Hepatic stellate cell (primary cell): ENCODE measurements at places on chromosomes 4 and X.
A peak's percentile ranks its signal among the peaks of the same experiment; 100 is the strongest.

GRCh38 chr4:147594107-147594506, 23.1 kb upstream of the TMEM184C start:
- no peak for DNase-seq

- DNase-seq = no peak
Measured at GRCh38 chr4:138841343-138841742, 174.2 kb upstream of the NOCT start.

GRCh38 chr4:3364199-3364598, 71.4 kb downstream of the RGS12 start:
- no peak for DNase-seq

GRCh38 chrX:103718120-103718519, 7.4 kb downstream of the TMEM31 start:
- DNase-seq = no peak

- DNase-seq = no peak
Measured at GRCh38 chrX:2159861-2160260, 340.9 kb downstream of the DHRSX start.

GRCh38 chr4:68183417-68183816, 53.7 kb upstream of the TMPRSS11F start:
- DNase-seq = no peak

DNA sequence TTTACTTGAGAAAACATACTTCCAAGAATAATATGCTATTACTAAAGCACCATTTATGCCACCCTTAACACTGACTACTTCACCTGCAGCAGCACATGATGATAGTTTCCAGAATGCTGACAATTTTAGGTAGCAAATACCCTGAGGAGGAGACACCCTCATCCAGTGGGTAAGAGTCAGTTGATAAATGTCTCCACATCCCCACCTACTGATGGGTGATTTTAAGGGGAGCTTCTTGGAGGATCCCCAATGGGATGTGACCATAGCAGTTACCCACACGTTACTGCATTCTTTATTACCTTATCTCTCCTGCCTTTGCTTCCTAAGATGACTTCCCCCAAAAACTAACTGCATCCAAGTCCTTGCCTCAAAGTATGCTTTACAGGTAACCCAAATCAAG, 131.2 kb upstream of the SMARCAD1 start:
- DNase-seq = no peak

DNA sequence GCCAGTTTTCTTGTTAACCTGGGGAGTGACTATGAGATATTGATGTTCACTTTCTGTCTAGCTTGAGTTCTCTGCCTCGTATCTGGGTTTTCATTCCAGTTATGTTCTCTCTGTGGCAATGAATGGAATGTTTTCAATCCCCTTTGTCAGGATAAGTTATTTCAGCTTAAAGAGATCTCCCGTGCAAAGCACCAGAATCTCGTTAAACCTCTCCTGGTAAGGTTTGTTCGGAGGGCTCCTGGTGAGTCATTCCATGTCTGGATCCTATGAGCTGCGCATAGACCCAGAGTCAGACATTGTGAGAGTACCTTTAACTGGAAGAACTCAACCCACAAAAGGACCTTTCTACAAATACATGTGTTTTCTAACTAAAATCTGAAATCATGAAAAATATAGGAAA, 51.0 kb downstream of the KDR start:
- DNase-seq = no peak

GRCh38 chr4:52914051-52914605, 52.0 kb downstream of the RASL11B start:
- DNase-seq = peak; percentile 17

DNA sequence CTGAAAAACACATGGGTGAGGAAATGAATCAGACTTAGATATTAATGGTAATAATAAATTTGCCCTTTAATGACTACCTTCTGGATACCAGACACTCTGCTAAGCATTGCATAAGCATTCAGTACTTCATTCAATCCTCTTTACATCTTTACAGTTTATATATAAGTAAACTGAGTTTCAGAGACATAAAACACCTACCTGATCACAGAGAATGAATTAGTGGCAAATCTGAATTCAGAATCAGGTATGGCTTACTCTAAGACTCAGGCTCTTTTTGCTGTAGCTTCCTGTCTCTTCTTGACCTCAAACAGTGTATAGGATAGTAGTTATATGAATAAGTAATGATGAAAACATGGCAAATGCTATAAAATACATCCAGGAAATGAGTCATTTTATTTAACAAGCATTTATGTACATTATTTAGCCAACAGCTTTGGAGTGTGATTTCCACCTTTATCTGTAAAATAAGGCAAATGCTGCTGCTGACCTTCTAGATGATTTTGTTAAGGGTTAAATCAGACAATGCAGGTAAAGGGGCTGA, 83.9 kb downstream of the VEGFC start:
- no peak for DNase-seq

DNA sequence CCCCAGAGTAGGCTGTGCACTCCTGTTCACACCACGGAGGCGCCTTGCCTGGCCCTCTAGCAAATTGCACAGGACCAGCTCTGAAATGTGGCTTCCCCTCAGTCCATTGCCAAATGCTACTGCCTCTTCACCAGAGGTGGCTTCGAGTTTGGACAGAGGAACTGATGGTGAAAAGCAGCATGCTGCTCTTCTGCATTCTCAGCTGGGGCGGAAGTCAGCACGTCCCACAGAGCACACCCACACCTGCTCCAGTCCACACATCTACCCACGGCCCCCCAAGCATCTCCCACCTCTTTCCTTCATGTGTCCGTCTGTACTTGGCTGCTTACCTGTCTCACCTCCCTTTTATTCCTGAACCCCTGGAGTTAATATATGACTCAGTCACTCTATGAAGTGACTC, 43.5 kb downstream of the LRP2BP start:
- no peak for DNase-seq
